ENCODE measurements at places on chromosomes 12 and 14.

DNA sequence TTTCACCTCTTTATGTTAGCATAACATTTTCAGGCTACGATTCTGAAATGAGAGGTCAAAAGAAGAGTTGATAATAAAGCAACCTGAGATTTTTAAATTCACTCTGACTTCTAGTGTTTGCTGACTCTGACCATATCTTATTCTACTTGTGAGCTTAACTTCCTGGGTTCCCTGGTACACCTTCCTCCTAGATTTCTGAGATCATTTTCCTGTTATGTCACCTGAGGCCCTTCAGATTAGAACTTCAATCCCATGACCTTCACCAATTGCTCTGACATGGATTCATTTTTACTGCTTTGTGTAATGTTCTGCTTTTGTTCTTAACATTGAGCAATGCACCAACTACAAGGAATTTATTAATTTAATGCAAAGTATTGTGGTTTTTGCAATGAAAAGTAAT, 542.9 kb upstream of the FLRT2 start:
- DNase-seq, result no peak

DNA sequence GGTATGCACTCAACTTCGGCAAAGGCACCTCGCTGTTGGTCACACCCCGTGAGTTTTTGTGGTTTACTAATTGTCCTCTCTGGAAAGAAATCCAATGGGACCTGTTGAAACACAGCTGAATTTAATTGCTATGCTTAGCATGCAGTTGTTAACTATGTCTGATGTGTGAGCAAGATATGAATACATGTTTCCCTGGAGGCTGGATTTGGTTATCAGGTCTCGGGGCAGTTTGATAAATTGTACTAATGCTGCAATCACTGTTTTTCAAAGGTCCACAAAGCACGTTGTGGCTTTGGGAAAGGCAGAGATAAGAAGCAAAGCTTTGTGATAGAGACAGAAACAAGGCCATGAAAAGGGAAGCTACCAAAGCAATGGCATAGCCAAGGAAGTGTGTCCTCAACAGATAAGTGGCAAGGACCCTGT, 91.3 kb downstream of the DAD1 start:
- DNase-seq, result no peak

DNA sequence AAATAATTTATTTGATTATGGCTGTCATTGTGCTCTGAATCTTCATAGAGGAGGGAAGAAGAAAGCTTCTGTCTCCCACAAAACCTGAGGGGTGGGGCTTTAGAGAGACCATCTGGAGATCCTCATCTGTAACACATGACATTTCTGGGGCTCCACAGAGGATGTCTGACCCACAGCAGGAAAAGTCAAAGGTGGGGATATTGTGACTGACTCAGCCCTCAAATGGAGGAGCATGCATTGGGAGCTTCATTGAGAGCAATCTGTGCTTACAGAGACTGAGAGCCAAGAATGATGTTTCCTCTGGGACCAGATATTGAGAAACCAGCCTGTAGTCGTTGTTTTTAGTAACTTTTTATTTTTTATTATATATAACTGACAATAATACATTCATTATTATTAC, 158.7 kb downstream of the SYT1 start:
- no peak for DNase-seq

DNA sequence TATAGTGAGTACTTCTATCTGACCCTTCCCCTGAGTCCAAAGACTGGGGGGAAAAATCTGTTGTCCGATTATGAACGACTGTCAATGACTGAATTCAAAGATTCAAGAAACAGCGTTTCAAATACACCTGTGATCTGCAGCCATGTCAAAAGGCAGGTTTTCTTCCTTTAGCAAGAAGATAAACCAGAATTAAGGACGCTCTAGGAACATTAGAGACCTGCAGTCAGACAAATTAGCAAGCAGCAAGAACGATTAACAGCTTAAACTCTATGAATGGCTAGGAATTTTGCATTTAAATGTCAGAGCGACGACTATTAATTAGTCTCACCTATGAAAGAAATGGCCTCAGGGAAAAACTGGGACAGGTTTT, 2.1 kb downstream of the DUSP6 start:
- DNase-seq, result no peak
